ENCODE measurements at places on chromosomes 5 and 9. TPM values are rescaled to one million over a fixed set of nuclear protein-coding genes. Genes with fewer than 3 reads are reported as not detected.
A peak's percentile ranks its signal among the peaks of the same experiment; 100 is the strongest.

The CDKN2B gene
- total RNA-seq: 22.3 TPM

GRCh38 chr5:129454461-129454860 lies 5.6 kb upstream of the ADAMTS19 start:
- no peak for DNase-seq

DNA sequence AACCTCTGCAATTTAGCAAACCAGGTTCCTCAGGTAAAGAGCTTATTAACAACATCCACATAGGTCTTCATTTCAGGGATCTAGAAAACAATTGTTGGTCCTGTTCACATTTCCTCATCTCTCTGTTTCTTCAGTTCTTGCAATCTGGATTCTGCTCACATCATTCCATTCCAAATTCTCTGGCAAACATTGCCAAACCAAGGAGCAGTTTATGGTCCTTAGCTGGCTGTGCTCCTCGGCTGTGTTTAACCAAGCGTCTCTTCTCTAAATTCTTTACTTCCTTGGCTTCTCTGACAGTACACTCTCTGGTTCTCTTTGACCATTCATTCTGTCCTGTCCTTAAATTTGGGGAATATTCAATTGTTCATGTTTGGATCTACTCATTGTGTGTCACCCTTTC lies 65.8 kb upstream of the RANBP3L start:
- peak; percentile 3 for DNase-seq

DNA sequence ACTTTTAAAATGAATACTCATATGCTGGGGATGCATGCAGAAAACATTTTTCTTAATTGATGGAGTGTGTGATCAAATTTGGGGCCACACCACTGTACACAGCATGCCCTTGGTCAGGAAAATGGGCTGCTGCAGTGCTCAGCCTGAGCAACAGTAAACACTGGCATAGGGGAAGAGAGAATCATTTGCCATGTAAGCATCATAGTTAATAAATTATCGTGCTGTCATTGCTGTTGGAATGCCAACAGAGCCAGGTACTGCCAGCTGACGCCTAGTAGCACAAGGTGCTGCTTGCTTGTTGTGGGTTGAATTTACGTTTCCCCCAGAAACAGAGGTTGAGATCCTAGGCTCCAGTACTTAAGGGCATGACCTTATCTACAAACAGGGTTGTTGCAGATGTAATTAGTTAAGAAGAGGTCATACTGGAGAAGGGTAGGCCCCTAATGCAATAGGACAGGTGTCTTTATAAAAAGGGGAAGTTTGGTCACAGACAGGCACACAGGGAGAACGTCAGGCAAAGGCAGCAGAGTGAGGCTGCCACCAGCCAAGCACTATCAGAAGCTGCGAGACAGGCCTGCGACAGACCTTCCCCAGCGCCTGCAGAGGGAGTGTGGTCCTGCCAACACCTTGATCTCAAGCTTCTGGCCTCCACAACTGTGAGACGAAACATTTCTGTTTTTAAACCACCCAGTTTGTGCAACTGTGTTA lies 25.3 kb downstream of the DAP start:
- no peak for DNase-seq

GRCh38 chr5:126066836-126067235 lies 356.4 kb upstream of the GRAMD2B start:
- peak; percentile 54 for DNase-seq
